Glutamatergic neuron (in vitro differentiated cells): ENCODE measurements at places on chromosomes 13 and 19. TPM values are rescaled to one million over a fixed set of nuclear protein-coding genes. Genes with fewer than 3 reads are reported as not detected.

GRCh38 chr19:48668761-48669160 lies 4.1 kb downstream of the NTN5 start:
- no peaks in the 10 kb centered on the region for H3K36me3 ChIP-seq
- no peak overlapping the region for H3K4me3 ChIP-seq
- H3K27ac ChIP-seq, result no peak overlapping the region

DNA sequence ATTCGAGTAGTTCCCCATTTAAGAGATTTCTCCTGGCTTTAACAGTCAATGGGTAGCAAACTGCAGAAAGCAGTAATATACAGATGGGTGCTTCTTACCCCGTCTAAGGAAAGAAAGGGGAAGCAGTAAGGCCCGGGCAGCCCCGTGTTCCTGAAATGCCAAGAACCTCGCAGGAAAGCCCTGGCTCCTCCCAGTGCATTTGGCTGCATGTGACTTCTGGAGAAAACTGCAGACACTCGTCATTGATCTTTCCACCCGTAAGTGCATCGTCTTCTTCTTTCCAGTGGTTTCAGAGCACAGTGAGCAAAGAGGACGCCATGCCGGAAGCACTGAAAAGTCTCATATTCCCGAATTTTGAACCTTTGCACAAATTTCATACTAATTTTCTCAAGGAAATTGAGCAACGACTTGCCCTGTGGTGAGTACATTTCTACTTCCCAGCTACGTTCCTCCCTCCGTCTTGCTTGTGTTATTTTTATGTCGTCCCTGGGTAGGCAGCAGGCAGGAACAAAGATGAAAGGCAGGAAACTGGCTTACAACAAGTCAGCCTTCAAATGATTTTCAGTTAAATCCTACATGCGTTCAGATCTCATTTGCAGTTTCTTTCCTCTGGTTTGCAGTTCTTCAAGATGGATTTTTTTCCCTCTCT lies 165.2 kb downstream of the STK24 start:
- no peak overlapping the region for H3K4me3 ChIP-seq
- H3K36me3 ChIP-seq, result peaks cover 19% of the 10 kb centered on the region
- no peak for DNase-seq
- peaks cover 2% of the 10 kb centered on the region for H3K4me1 ChIP-seq

DNA sequence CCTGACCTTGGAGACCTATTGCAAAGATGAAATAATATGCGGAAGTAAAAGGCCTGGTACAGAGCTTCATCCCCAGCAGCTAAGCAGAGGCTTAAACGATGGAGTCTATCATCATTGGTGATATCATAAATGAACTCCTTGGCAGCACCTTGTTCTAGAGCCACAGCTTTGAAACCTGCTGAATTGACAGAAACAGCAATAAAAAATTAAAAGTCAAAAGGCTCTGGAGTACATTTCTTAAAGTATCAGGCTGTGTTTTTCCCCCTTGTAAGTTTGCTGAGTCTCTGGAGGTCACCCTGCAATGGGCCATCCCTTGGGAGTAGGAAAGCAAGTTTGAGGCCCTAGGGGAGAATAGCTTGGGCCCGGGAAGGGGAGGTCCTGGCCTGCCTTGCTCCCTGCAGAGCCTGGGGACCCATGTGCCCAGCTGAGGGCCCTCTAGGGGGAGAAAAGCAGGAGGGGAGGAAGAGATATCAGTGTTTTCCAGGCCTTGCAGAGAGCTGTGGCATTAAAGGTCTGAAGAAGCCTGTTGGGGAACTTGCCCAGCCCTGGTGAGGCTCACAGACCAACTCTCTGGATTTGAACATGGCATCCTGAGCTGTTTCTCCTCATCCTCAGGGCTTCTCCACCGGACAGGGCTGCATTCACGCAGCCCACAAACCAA lies 416.1 kb downstream of the ZNF536 start:
- peaks cover 2% of the 10 kb centered on the region for H3K4me1 ChIP-seq
- peaks cover 3% of the 10 kb centered on the region for H3K27me3 ChIP-seq
- H3K4me3 ChIP-seq, result no peak overlapping the region
- H3K27ac ChIP-seq, result no peak overlapping the region
- no peak for DNase-seq

The NDUFS7 gene
- total RNA-seq, result 123 TPM

The DAND5 gene
- 0.44 TPM for total RNA-seq

DNA sequence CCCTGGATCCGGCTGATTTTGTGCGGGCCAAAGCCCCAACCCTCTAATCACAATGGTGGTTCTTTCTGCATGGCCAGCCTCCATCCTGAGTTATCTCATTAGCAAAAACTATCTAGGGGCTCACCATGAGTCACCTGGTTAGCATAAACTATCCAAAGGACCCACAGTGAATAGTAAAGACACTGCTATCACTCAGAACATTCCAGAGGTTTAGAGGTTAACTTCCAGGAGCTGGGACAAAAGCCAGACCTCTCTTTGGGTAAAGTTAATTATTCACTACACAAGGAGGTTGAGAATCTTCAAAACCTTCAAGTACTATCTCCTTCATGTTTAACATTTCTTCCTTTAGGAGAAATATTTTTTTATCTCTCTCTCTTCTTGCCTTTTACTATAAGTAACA lies 18.8 kb upstream of the PPP5C start:
- peaks cover 36% of the 10 kb centered on the region for H3K36me3 ChIP-seq
- no peak overlapping the region for H3K4me3 ChIP-seq
- no peak for DNase-seq
- no peak overlapping the region for H3K27ac ChIP-seq

The RASGRP4 gene
- total RNA-seq, result not detected

The SOX1 gene
- total RNA-seq, result 0.76 TPM

DNA sequence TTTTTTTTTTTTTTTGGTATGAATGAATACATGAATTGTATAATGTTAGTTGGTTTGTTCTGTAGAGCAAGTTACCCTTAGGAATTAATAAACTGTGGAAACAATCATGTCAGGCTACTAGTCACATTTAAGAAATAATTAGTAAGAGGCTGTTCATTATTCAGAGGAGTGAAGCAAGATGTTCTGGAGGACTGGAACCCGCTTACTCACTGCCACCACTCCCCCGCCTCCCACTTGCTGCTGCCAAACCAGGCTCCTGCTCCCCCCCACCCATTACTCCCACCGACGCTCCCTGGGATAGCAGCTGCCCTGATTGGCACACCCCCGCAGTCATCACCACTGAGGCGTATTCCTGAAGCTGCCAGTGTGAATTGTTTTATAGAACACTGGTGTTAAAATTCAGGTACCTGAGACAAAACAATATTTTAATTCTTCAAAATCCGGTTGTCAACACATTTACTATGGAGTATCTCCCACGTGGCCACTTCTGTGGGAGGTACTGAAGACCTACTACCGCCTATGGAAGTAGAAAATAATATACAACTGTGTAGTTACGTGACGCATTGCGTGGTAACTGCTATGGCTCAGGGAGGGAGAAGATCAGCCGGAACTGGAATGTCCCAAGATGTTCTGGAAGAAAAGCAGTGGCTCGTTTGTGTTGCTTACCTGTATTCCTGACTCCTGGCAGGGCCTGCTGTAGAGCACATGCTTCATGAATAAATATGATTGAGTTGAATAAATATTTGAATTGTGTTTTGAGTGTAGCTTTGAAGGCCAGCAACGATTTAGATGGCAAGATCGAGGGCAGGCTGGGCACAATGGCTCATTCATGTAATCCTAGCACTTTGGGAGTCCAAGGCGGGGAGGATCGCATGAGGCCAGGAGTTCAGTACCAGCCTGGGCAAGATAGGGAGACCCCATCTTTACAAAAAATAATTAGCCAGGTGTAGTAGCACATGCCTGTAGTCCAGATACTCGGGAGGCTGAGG lies 1.7 kb downstream of the DPY19L3 start:
- H3K4me1 ChIP-seq, result peaks cover 19% of the 10 kb centered on the region
- DNase-seq, result no peak
- H3K27ac ChIP-seq, result peak overlapping the region; percentile 78
- H3K4me3 ChIP-seq, result peak overlapping the region; percentile 92
- peaks cover 4% of the 10 kb centered on the region for H3K27me3 ChIP-seq
